NCI-H774 (cell line): ENCODE measurements at places on chromosomes 7 and 10.

DNA sequence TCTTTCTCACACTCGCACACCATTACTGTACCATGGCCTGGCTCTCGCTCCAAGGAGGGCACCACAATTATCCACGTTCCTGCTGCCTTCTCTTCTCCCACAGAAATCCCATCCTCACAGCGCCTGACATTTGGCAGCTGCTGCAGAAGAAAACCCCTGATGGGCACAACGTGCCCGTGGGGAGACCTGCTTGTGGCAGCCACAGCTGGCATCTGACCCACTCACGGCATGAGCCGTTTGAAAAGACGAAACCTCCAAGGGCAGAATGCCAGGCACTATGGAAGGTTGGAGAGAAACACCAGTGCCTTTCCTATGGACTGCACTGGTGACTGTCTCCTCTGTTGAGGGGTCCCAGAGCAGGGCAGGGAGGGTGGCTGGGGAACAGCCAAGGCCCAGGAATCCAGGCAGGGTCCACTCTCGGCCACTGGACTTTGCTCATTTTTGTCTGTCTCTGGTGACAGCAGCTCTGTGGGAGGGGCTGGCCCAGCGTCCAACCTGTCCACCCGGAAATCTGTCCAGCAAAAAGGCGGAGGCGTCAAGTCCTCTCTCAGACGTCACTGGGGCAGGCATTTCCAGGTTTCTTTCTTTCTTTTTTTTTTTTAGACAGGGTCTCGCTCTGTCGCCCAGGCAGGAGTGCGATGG lies 61.0 kb upstream of the MKRN1 start:
- DNase-seq: no peak

- no peak for DNase-seq
These were observed 145.7 kb upstream of the AHR start for GRCh38 chr7:17152721-17153120.

DNA sequence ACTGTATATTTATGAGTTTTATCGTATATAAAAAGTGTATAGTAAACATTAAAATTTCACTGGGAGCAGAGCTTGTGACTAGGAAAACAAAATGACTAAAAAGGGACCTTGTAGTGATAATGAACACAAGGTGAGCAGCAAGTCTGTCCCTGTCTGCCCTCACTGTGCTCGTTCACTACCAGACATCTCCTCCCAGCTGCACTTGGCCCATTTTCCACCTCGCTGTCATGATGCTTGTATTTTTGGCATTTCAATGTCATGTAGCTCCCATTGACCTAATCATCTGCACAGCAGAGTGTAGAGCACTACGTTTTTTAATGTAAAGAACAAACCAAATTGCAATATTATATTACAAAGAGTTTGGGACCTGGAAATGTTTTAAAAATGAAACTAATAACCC lies 207.2 kb downstream of the ZEB1 start:
- no peak for DNase-seq

DNA sequence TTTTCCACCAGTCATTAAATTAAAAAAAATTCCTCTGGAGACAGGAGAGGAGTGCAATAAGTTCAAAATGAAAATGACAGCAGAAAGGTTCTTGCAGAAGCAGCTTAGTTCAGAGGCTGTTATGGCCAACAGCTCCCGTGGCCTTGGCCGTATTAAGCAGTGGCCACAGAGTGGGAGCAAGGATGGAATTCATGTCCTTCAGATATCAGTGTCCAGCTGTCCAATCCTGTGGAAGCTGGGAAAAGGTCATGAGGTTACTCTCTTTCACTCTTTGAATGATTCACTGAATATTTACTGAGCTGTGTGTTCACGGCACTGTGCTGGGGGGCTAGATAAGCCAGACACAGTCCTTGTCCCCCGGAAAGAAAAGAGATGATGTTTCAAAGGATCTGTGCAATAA lies 231.8 kb downstream of the BMPER start:
- DNase-seq: no peak

DNA sequence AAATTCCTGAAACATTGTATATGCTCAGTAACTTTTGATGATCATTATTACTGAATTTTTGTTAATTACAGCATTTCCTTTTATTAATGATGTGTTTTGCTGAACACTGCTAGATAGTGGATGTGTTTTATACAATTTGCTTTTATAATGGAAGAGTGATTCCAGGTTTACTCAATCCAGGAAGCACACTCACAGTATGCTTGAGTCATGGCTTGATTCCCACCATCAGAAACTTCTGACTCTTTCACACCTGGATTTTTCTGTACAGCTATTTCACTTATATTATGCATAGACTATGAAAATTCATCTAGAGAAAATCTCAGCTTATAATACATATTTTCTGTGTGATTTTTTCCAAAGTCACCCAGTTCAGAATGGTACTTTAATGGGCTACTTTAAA lies 1040.9 kb downstream of the GRM8 start:
- no peak for DNase-seq

DNA sequence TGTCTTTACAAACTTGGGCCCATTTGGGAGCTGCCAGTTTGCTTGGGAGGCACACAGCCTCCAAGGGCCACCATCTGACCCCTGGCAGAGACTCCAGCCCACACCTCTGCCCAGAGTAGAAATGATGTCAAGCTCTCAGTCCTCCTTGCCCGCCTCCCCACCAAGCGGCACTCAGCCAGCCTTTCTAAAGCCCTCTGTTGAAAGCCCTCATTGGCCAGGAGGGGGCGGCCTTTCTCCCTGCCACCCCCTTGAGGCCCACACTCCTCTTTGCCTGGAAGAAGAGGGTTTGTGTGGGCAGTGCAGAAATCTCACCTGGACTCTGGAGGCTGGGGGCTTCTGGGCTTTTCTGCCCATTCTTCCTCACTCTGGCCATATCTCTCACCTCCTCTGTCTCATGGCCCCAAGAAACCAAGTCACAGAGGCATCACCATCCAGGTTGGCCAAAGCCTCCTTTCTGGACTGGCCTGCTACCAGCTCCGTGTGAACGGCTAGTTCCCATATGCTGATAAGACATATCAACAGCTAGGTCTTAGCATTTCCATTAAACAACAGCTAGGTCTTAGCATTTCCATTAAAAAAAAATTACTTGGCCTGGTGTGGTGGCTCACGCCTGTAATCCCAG lies 36.1 kb downstream of the UBTD1 start:
- no peak for DNase-seq

- DNase-seq: peak; percentile 30
These were observed 1.7 kb downstream of the PTPRN2 start for GRCh38 chr7:158585721-158586498.

DNA sequence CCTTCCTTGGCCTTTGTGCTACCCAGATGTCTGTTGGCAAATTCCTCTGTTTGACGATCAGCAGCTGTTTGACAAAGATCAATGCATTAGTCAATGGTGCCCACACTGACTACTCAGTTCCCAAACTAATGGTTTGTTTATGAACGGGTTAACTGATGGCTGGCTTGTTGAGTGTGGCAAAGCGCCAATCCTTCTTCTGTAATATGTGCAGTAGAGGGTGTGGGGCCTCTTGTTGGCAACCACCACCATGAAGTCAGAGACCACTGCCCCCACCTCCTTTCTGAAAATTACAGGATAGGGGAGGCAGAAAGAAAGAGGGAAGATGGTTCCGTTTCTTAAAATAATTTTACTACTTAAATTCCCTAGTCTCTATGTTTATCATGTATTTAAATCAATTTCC lies 2.6 kb upstream of the PLCE1 start:
- DNase-seq: no peak

DNA sequence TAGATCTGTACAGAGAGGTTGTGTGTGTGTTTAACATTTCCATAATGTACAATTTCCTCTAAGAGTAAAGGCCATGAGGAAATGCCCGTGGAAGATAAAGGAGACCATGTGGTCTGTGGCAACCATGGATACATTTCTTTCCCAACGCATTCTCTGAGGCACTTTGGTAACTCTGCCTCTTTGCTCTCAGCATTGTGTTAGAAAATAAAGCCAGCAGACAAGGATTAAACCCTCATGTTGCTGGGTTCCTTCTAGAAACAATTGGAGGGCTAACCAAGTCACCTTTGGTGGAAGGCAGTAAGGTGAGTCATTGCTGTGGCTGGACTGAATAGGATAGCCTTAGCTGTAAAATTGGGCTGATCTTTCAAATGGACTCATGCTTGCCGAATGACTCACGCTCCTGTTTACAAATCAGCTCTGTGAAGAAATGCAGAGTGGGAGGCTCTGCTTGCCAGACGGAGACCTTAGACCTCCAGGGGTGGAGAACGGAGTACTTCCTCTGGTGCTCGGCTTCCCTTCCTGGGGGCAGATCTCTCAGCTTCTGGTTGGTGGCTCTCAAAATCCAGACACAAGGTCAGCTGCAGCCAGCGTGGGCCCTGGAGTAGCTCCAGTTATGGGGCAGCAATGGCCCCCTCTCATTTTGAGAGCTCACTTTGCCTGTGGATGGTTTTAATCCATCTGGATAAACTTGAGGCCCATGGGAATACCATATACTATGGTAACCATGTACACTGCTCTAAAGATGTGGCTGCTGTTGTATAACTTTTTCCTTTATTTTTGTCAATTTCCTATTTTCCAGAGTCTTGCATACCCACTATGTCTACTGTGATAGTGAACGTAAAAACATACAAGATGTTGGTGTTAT lies 137.3 kb downstream of the TCF7L2 start:
- no peak for DNase-seq

DNA sequence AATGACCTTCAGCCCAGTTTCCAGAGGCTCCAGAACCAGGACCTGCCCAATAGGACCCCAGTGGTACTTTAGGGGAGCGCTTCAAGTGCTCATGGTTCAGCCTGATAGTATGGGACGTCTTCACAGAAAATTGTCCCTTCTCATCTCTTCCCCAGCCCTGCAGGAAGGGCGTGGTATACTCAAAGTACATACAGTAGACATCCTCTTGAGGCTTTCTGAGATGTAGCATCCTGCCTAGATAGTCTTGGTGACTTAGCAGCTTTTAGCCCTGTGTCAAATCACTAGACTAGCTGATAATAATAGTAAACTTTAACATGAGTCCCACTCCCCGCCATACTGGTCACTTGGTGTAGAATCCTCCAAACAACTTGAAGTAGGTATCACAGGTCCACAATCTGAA lies 193.2 kb downstream of the CYP26A1 start:
- no peak for DNase-seq

DNA sequence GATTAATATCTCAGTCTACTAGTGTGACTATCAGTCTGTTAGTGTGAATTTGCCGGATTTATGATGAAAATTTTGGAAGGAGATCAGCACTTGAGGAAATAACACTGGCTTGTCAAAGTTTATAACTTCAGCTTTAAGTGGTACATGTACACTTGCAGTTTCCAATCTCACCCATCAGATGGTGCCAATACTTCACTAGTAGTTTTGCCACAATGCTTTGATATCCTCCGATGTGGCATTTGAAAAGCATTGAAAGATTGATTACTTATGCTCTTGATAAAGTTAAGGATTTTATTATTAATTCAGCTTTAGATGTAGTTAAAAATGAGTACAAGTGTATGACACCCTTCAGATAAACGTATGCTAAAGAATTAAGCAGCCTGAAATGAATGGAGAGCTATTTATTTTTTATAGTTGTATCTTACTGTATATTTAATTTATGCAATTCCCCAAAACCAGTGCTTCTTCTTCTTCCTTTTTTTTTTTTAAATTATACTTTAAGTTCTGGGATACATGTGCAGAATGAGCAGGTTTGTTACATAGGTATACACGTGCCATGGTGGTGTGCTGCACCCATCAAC lies 98.2 kb downstream of the ANLN start:
- DNase-seq: peak; percentile 76

- no peak for DNase-seq
These were observed 3.1 kb downstream of the SOSTDC1 start for GRCh38 chr7:16462431-16462889.

DNA sequence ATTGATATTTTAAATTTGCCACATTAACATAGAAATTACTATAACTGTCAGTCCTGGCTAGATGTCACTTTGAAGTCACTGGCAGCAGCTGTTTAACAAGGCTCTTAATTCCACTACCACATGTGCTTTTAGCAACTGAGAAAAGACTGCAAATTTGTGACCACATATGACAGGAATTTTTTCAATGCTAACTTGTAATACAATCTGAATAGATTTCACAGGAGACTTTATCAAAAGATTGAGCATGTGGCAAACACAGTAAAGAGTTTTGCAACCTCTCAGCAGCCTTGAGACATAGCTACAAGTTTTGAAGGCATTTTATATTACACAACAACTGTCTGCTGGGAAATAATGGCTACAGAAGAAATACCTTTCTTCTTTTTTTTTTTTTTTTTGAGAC lies 73.0 kb downstream of the MICU1 start:
- no peak for DNase-seq

DNA sequence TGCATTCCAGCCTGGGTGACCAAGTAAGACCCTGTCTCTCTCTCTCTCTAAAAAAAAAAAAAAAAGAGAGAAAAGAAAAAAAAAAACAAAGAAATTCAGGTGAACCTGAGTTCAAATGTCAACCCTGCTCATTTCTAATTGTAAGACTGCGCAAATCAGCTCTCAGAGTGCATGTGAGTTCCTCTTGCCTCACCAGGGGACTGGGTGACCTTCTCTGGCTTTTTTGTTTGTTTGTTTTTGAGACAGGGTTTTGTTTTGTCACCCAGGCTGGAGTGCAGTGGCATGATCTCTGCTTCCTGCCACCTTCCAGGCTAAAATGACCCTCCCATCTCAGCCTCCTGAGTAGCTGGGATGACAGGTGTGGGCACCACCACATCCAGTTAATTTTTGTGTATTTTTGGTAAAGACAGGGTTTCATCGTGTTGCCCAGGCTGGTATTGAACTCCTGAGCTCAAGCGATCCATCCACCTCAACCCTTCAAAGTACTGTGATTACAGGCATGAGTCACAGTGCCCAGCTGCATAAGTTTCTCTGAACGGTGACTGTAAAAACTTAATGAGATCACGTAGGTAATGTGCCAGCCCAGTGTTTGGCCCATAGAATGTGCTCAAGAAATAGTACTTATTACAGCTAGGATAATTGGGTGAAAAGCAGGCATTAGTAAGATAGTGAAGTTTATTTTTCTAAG lies 45.3 kb upstream of the BAMBI start:
- DNase-seq: no peak

- DNase-seq: no peak
These were observed 221.7 kb downstream of the CDK14 start for GRCh38 chr7:90817846-90818245.

GRCh38 chr7:1106063-1106792 lies 18.3 kb downstream of the GPER1 start:
- no peak for DNase-seq

DNA sequence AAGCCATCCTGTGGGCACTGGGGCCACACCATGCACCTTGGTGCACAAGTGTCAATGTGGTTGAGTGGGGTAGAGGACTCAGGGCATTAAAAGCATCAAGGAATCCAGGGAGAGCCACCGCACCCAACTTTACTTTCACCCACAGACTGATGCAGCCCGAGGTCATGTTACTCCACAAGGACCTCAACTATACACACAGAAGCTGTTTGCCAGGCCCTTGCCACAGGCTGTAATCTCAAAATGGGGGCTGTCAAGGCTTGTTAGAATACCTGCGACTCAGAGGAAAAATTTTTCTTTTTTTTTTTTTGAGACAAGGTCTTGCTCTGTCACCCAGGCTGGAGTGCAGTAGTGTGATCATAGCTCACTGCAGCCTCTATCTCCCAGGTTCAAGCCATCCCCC lies 26.5 kb upstream of the KCTD7 start:
- DNase-seq: no peak
